H9 (cell line): ENCODE measurements at places on chromosomes 2 and 18. TPM values are rescaled to one million over a fixed set of nuclear protein-coding genes. Genes with fewer than 3 reads are reported as not detected.

DNA sequence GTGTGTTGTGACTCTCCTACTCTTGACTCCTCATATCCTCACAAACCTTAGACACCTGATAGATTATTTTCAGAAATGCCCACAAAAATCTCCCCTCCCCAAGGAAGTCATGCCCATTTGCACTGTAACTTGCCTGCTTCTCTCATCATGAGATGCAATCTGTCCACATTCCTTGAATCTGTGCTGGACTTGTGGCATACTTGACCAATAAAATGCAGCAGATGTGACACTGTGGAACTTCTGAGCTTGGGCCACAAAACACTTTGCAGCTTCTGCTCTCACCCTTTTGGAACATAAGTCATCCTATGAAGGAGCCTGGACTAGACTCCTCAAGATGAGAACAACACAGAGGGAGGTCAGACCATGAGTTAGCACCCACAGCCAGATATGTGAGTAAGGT is 4.4 kb upstream of the PID1 start:
- no peak overlapping the region for H3K27ac ChIP-seq
- no peaks in the 10 kb centered on the region for H3K4me1 ChIP-seq
- H3K36me3 ChIP-seq, result no peaks in the 10 kb centered on the region
- no peak for DNase-seq
- H3K27me3 ChIP-seq, result no peaks in the 10 kb centered on the region; the same call in 1 of the 2 replicates

DNA sequence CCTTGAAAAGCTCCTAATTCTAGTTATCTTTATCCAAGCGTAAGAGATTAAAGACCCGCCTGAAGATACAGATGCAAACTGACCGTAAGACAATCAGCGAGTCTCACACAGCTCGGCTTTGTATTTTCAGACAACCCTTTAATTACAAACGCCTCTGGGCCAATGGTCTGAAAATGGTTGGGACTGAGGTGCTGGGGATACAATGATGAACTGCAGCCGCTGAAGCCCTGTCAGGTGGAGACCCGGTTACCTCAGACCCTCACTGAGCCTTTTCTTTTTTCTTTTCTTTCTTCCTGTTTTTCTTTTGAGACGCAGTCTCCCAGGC is 715 bp upstream of the CFAP36 start:
- H3K4me3 ChIP-seq, result peak overlapping the region; percentile 97
- H3K27me3 ChIP-seq, result no peaks in the 10 kb centered on the region
- H3K4me1 ChIP-seq, result no peaks in the 10 kb centered on the region
- no peaks in the 10 kb centered on the region for H3K36me3 ChIP-seq
- no peak for DNase-seq

DNA sequence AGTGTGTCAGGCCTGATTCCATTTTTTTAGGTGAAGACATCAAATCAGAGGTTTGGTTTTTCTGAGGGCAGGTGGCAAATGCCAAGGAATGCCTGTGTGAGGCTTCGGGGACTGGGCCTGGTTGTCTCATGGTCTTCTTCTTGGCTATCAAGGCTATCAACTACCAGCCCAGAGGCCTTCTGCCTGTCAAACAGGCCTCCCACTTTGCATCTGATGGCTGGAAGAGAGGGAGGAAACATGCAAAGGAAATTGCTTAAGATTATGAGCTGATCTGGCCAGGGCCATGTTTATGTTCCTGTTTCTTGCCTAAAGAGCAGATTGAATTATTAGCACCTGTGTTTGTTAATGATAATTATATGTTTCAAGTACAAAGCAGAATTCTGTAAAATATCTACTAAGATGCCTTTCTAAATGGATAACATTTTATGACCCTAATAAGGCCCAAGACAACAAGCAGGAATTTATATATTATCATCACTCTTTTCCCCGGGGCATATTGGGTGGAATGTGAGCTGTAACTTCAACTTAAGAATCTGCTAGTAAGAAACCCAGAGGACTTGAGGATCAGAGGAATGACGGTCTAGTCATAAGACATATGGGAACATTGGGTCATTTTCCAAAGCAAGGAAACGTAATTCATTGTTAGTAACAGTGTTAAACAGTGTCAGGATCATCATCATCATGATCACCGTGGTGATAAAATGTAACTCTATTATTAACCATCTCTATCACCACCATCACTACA is 123.2 kb downstream of the LYPD6B start:
- H3K4me3 ChIP-seq, result no peak overlapping the region
- no peaks in the 10 kb centered on the region for H3K4me1 ChIP-seq
- H3K36me3 ChIP-seq, result no peaks in the 10 kb centered on the region
- no peak overlapping the region for H3K27ac ChIP-seq

DNA sequence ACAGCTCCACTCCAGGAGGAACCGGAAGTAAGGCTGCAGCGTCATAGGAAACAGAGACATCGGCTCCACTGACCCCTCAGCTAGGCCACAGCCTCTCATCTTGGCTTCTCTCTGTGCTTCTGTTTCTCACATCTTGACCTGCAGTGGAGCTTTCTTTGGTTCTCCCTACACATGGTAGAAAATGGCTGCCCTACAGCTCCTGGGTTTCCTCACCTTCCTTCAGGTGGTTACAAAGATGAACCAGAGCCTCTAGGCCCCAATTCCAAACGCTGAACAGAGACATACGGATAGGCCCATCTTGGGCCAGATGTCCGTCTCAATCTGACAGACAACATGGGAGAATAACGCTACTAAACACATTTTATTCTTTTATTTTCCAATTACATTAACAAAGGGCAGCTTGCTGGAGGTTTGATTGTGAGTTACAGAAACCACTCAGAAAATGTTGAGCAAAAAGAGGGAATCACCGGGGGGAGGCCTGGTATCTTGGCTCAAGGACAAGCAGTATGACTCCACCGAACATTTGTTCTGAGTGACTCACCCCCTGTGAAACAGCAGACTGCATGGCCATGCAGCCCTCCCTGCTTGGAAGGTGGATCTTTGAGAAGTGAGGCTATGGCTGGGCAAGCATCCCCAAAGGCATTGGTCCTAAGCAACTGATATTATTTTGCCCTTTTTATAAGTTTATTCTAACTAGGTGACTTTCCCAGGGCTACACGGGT is 303.5 kb downstream of the CDCA7 start:
- no peaks in the 10 kb centered on the region for H3K36me3 ChIP-seq
- no peak for DNase-seq
- no peaks in the 10 kb centered on the region for H3K27me3 ChIP-seq
- H3K4me1 ChIP-seq, result no peaks in the 10 kb centered on the region; the same call in 1 of the 2 replicates

DNA sequence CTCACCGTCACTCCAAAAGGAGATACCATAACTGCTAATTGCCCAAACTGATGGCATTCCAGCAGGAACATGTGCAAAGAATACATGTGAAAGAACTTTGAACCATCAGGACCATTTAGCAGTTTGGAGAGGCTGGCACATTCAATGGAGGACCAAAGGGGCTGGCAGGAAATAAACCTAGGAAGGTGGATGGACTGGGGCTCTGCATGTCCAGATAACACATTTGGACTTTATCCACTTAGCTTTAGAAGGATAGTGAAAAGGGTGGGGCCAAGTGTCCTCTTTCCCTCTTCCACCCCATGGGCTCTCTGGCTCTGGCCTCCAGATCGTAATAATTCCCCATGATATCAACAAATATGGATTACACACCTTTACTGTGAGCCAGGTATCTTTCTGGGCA is 80.0 kb upstream of the STPG4 start:
- no peaks in the 10 kb centered on the region for H3K27me3 ChIP-seq
- H3K4me1 ChIP-seq, result peaks cover 21% of the 10 kb centered on the region; the same call in 1 of the 2 replicates
- H3K27ac ChIP-seq, result no peak overlapping the region
- H3K4me3 ChIP-seq, result no peak overlapping the region
- no peak for DNase-seq

DNA sequence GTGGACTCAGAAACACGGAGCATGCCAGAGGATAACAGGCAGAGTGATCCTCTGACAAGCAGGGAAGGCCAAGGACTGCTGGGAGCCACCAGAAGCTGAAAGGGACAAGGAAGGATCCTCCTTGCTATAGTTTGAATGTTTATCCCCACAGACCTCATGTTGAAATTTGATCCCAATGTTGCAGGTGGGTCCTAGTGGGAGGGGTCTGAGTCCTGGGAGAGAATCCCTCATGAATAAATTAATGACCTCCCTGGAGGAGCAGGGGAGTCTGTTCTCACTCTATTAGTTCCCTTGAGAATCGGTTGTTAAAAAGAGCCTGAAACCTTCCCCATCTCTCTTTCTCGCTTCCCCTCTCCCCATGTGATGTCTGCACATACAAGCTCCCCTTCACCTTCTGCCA is 124.4 kb downstream of the FBXO15 start:
- H3K4me3 ChIP-seq, result peak overlapping the region; percentile 56; the same call in 1 of the 3 replicates
- no peak overlapping the region for H3K27ac ChIP-seq
- no peaks in the 10 kb centered on the region for H3K36me3 ChIP-seq
- H3K4me1 ChIP-seq, result peaks cover 2% of the 10 kb centered on the region; the same call in 1 of the 2 replicates

DNA sequence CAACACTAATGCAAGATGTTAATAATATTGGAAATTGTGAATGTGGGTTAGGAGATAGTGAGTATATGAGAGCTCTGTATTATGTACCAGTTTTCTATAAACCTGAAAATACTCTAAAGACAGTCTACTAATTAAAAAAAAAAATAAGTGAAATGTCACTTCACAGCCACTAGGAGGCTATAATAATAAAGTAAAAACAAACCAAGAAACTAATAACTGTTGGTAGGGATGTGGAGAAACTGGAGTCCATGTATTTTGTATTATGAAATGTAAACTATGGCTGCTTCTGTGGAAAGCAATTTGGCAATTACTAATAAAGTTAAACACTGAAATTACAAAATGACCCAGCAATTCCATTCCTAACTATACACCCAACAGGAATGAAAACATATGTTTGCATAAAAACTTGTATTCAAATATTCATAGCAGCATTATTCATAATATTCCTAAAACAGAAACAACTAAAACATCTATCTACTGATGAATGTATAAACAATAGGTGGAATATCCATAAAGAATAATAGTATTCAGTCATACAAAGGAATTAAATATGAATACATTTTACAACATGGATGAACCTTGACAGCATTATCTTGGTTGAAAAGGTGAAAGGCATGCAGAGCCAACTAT is 36.2 kb downstream of the CCDC178 start:
- no peak overlapping the region for H3K4me3 ChIP-seq
- no peaks in the 10 kb centered on the region for H3K4me1 ChIP-seq
- H3K27me3 ChIP-seq, result no peaks in the 10 kb centered on the region
- no peak for DNase-seq
- no peaks in the 10 kb centered on the region for H3K36me3 ChIP-seq

DNA sequence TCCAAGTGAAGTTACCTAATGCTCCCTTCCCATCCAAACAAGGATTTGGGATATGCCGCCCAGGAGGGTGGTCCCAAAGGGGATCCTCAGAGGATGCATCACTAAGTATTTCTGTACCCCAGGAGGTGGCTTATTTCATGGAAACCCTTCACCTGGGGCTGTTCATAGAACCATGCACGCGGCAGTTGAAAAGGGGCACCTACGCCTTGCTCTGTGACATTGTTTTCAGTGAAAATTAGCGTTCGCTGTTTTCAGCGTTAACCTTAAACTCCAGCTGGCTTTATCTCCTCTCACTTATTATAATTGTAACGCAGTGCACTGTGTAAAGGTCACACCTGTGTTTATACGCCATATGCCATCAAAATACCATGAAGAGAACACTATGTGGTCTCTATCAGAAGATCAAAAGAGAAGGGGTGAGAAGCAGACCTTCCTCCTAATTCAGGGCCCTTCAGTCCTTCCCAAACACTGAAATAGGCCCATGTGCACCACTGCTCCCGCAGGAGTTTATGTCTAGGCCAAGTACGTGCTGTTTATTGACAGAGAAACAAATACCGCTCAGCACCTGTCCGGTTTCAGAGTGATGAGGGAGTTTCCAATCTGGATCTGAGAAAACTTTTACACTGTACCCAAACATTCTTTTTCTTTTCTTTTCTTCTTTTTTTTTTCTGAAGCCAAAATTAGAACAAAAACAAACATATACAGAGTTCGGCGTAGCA is 162.1 kb downstream of the BCL2 start:
- no peaks in the 10 kb centered on the region for H3K4me1 ChIP-seq
- no peak overlapping the region for H3K27ac ChIP-seq
- DNase-seq, result no peak
- no peak overlapping the region for H3K4me3 ChIP-seq

DNA sequence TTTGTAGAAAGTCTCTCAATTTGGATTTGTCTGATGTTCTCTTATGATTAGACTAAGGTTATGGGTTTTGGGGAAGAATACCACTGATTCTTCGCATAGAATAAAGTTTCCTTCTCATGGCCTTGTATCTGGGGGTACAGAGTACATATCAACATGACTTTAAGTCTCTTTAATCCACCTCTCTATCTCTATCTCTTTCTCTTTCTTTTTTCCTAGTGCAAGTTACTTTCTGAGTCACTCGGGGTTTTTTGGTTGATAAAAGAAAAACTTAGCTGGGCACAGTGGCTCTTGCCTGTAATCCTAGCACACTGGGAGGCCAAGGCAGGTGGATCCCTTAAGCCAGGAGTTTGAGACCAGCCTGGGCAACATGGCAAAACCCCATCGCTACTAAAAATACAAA is 100.1 kb upstream of the MAP4K3 start:
- no peak overlapping the region for H3K27ac ChIP-seq
- DNase-seq, result no peak
- peaks cover 4% of the 10 kb centered on the region; the same call in 1 of the 2 replicates for H3K4me1 ChIP-seq

The SETBP1 gene
- 4.6 and 4.8 TPM in 2 replicates for total RNA-seq

The HOXD9 gene
- not detected in 2 replicates for total RNA-seq

The DSG4 gene
- total RNA-seq, result not detected in 2 replicates

The IL1RN gene
- total RNA-seq, result not detected in 2 replicates

The SCN9A gene
- 1.1 and 1.3 TPM in 2 replicates for total RNA-seq

The GREB1L gene
- total RNA-seq, result 2.1 and 2.7 TPM in 2 replicates

The RRM2 gene
- total RNA-seq, result 163 and 176 TPM in 2 replicates

The ZSWIM2 gene
- total RNA-seq, result not detected in 2 replicates
